Mesenteric fat pad (tissue), 1 donor: ENCODE measurements at places on chromosomes 12 and 14. TPM values are rescaled to one million over a fixed set of nuclear protein-coding genes. Genes with fewer than 3 reads are reported as not detected.

GRCh38 chr14:92633724-92634123, 114.7 kb downstream of the LGMN start:
- DNase-seq = no peak

- DNase-seq = no peak
These were observed 9.2 kb downstream of the PRIMA1 start for GRCh38 chr14:93778856-93779629.

GRCh38 chr14:29627137-29627536, 300.5 kb downstream of the PRKD1 start:
- DNase-seq = no peak

DNA sequence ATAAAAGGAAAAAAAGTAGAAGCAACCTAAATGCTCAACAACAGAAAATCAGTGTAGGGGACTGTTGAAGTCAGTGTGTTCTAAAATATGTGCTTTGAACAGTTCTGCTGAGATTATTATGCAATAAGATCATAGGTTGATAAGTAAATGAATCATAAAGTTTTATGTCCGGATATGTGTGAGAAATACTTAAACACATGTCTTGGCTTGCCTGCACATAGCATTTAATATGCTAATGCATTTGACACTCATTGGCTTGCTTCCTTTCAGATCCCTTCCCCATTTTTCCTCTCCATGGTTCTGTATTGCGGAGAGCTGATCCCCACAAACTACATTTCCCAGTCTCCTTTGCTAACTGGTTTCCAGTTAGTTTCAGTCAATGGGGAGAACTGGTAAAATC, 573.8 kb upstream of the TBX3 start:
- DNase-seq = no peak

GRCh38 chr12:54082397-54082892, 28.8 kb downstream of the HOXC4 start:
- no peak for DNase-seq

GRCh38 chr12:120598674-120599463, 17.7 kb upstream of the POP5 start:
- DNase-seq = no peak

DNA sequence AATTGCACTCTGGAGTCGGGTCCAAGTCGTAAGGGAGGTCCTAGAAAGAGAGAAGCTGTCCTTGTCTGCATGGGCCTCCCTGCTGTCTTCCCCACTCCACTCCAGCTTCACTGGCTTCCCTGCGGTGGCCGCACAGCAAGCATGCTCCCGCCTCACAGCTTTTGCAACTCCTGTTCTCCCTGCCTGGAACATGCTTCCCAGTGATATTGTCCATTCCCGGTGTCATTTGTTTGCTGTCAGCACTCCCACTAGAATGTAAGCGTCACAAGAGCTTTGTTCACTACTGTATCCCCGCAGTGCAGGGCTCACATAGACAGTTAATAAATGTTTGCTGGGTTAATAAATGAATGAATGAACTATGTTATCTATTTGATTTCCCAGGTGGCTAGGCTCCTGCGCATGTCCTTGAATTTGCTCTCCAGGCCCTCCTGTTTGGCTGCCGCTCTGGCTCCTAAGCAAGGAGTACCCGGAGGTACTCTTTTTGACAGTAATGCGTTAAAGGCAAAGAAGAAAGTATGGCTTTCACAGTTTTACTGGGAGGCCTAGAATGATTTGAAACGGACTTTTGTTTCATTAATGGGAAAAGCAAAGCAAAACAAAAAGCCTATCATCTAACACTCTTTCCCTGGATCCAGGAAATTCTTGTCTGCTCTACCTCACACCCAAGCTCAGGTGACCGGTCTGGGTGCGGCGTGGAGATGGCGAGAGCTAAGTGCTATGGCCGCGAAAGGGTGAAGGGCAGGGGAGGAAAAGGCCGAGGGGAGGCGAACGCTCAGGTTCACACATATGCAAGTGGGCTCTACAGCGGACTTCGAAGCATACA, 6.2 kb upstream of the SLC7A7 start:
- DNase-seq = no peak

GRCh38 chr14:34098985-34099349, 148.1 kb upstream of the EGLN3 start:
- DNase-seq = no peak

- no peak for DNase-seq
These were observed 134.6 kb downstream of the RBM19 start for GRCh38 chr12:113831476-113831875.

- no peak for DNase-seq
These were observed 7.3 kb downstream of the AKT1 start for GRCh38 chr14:104788161-104788818.

- DNase-seq = no peak
These were observed 314.2 kb upstream of the PRICKLE1 start for GRCh38 chr12:42903736-42904135.

DNA sequence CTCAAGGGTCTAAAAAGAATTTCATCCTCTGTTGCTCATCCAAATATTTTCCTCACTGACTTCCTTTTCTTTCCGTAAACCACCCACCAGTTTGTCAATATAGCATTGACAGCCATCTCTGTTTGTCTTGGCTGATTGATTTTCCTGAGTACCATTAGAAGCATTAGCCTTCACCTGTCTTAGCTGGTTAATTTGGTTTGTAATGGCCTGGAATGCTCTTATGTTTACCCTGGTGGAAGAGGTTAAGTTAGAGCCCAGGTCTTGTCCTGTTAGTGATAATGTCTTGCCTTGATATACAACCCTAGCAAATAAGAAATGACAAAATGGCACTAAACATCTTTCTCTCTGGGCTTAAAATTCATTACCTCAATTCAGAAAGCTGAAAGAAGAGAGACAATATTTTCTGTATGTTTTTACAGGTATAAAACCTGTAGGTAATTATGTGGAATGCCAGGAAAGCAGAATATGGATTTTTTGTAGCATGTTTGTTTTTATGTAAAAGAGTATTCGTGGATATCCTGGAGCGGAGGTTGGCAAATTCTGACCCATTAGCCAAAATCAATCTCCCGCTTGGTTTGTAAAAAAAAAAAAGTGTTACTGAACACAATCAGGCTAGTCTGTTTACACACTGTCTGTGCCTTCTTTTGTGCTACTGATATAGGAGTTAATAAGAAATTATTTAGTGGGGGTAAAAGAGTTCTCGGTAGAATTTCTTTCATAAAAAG, 224.4 kb upstream of the DAAM1 start:
- no peak for DNase-seq

DNA sequence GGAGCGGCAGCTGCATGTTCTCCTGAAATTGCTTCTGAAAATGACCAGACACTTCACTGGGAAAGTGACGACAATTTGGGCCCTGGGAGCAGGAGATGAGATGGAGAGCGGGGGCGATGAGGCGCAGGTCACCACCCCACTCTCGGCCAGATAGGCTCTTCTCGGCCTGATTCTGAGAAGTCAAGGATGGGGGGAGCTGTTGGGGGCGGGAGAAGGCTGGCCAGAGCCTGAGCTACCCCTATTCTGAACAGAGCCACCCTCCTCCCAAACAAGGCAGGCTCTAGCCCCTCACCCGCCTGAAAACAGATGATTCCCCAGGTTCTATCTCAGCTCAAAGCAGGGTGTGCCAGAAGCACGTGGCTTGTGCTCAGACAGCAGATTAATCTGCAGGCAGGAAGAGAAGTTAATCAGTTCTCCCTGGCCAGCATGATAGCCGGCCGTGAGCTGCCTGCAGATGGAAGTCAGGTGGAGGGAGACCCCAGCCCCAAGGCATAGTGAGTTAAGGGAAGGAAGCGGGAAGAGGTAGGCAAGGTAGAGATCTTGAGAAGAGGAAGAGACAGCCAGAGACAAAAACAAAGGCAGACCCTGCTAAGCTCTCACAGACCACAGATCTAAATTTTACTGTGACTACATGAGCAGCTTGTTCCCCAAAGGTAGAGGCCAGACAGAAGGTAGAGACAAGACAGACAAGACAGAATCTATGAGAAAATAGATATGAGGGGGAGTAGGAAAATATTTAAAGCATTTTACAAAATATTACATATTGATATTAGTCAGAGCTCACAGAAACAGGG, 10.9 kb upstream of the TAC3 start:
- no peak for DNase-seq

DNA sequence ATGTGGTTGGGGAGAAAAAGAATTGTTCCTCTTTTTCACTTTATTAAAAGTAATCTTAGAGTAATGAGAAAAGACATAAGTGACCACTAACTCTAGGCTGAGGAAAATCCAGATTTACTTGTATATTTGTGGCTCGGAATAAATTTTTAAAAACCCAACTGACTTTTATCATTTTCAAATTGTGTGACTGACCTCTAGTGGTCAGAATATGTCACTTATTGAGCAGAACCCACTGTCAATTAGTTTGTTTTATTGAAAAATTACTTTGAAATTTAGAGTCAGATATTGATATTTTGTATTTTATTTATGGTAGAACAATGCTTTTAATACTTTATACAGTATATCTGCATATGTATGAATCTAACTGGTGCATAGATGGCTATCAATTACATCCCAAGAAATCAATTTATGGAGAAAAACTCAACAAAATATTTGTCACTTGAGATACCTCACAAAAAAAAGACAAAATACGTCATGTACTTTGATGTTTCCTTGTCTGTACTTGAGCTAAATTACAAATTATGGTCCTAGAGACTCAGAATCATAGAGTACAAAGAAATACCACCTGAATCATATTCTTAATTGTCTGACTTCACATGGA, 229.4 kb downstream of the CNTN1 start:
- no peak for DNase-seq

- no peak for DNase-seq
These were observed 215.0 kb downstream of the KIF26A start for GRCh38 chr14:104353221-104353920.

GRCh38 chr12:3075315-3075714, 1.9 kb upstream of the TSPAN9 start:
- no peak for DNase-seq

GRCh38 chr14:84546236-84546635, 983.7 kb upstream of the FLRT2 start:
- no peak for DNase-seq

GRCh38 chr12:1613860-1614259, 15.2 kb upstream of the WNT5B start:
- DNase-seq = no peak

DNA sequence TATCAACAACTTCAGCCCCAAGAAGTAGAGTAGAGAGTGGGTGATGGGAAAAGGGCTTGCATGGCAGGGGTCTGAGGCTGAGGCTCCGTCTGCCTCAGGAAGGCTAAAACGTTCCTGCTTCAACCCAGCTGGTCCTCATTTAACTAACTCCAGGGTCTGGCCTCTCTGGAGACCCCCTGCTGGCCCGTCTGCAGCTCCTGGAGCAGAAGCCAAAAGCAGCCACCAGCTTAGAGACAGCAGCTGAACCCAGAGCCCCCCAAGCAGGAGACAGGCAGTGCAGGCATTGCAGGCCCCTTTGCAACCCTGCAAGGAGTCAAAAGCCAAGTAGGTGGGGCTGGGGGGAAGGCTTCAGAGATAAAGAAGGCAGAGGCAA, 25.1 kb upstream of the LTBP2 start:
- no peak for DNase-seq

- no peak for DNase-seq
These were observed 338.7 kb downstream of the TRHDE start for GRCh38 chr12:72610854-72611358.

DNA sequence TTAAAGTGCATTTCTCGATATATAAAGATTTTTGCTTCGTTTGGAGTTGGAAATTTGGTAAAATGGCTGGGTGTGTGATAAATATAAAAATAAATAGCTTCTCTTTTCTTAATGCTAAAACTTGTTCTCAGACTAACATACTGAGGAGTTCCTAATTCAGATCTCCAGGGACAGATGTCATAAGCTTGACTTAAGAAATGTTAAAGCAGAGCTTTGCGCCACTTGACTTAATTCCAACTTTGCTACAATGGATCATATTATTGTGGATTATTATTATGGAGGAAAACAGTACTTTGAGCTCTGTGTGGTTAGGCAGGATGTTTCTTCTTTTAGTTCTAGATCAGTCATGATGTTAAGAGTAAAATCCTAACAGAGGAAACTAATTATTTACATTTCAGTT, 33.8 kb downstream of the GNG2 start:
- no peak for DNase-seq

GRCh38 chr12:39814626-39815025, 195.0 kb upstream of the ABCD2 start:
- DNase-seq = no peak

- no peak for DNase-seq
These were observed 37.6 kb upstream of the LTBP2 start for GRCh38 chr14:74649673-74650072.

DNA sequence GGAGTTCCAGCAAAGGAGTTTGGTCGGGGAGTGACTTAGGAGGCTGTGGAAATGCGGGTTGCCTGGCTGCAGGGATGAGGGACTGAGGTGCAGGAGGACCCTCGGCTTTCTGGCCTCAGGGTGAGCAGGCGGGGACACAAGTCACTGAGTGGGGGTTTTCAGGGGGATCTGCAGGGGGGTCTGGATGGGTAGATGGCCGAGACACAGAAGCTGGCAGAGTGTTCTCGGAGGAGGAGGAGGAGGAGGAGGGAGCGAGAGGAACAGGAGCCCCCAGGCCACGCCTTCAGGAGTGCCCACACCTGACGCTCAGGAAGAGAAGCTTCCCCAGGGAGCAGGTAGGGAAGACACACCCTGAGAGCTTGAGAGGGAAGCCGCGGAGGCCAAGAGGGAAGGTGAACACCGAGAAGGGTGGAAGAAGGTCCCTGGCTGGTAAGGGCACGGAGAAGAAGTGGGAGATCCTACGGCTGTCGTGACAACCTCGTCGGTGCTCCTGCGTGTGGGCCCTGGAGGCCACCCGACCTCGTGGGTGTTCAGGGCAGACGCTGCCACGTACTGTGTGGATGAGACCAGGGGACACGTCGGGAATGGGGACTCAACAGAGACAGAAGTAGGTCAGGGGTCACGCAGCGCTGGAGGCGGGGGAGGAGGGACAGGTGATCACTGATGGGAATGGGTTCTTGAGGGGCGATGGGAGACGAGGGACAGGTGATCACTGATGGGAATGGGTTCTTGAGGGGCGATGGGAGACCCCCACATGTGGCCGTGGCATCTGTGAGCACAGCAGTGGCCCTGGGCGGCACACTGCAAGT, 109.4 kb downstream of the PIWIL1 start:
- no peak for DNase-seq

- DNase-seq = no peak
These were observed 50.5 kb downstream of the IRF2BPL start for GRCh38 chr14:76977793-76978720.

GRCh38 chr12:88579161-88579517, 1.1 kb downstream of the KITLG start:
- DNase-seq = no peak

- DNase-seq = no peak
These were observed 25.9 kb upstream of the EDDM3A start for GRCh38 chr14:20719777-20720176.

- peak; percentile 77 for DNase-seq
These were observed 153.0 kb downstream of the KIF26A start for GRCh38 chr14:104291123-104292000.

GRCh38 chr12:1443421-1444141, 150.8 kb downstream of the FBXL14 start:
- DNase-seq = no peak

NGB gene
- not detected for total RNA-seq

PZP gene
- total RNA-seq = 0.61 TPM

SLC2A3 gene
- 238 TPM for total RNA-seq

ALG10B gene
- 4.6 TPM for total RNA-seq

GZMB gene
- total RNA-seq = 2.0 TPM

FMNL3 gene
- total RNA-seq = 26.4 TPM

PIWIL1 gene
- total RNA-seq = not detected

NFATC4 gene
- 41.3 TPM for total RNA-seq

PAPLN gene
- total RNA-seq = 6.4 TPM

ABCB9 gene
- total RNA-seq = 2.2 TPM

KRT3 gene
- total RNA-seq = not detected

IFT43 gene
- 33.1 TPM for total RNA-seq

TBC1D30 gene
- total RNA-seq = 5.9 TPM

HAL gene
- total RNA-seq = 2.5 TPM

ANKRD33 gene
- total RNA-seq = not detected

SLC25A47 gene
- total RNA-seq = not detected
